ENCODE measurements at places on chromosomes 6 and 20.

GRCh38 chr6:109808837-109809236 lies 117.7 kb downstream of the FIG4 start:
- DNase-seq = peak; percentile 5

- no peak for DNase-seq
Observed at GRCh38 chr6:148325316-148326068, 17.1 kb upstream of the SASH1 start.

- peak; percentile 42 for DNase-seq
Observed at GRCh38 chr6:150347845-150348244, 21.0 kb upstream of the IYD start.

DNA sequence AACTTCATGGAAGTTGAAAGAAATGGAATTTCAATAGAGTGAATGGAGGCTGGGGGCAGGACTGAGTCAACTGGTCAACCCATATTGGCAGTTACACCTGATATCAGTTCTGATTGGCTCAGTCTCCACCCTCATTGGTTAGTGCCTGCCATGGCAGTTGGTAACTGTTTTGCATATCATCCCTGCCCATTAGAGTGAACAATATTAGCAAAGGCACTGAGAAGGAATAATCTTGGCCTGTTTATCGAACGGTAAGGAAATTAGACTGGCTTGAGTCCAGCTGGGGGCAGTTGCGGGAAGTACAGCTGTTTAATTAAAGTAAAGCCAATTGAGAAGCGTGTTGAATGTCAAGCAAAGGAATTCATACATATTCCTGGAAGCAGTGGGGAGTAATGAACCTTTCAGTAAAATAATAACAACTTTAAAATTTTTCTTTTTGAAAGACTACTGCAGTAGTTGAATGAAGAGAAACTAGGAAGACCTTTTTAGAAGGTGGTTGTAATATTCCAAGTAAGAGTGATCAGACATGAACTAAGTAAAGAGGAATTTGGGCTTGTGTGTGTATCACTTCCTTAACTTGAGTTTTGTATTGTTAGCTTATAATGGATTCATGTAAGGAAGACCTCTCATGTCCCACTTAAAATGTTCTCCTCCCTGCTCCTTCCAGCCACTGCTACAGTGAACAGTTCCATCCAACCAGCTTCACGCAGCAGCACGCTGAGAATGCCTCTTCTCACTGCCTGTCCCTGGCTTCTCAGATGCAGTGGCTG lies 17.2 kb upstream of the FAM50B start:
- no peak for DNase-seq

GRCh38 chr6:118764766-118765165 lies 113.4 kb upstream of the CEP85L start:
- no peak for DNase-seq

DNA sequence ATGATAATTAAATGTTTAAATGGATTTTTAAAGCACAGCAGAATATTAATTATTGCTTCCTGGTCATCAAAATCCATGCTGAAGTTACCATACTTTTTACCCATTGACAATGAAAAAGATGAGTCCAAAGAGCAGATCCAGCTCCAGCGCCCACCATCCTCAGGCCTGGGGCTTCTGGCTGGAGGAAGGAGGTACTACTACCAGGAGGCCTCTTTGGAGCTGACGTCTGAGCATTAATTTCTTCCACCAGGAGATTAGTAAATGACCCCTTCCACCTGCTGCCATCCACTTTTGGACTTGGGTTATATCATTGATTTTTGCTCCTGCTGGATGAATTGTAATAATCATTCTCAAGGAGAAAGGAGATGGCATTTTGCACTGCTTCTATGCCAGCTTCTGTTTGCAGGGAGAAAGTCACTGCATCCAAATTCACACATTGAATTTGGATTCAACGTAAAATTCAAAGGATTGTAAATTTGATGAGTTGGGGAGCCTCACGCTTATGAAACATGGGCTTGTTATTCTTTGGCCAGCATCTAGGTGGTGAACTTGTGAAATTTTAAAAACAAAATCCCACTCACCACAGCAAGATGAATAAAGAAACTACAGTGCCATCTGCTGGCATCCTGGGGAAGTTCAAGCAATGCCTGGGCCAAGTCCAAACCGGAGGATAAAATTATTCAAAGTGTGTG lies 121.8 kb downstream of the SASH1 start:
- peak; percentile 12 for DNase-seq

DNA sequence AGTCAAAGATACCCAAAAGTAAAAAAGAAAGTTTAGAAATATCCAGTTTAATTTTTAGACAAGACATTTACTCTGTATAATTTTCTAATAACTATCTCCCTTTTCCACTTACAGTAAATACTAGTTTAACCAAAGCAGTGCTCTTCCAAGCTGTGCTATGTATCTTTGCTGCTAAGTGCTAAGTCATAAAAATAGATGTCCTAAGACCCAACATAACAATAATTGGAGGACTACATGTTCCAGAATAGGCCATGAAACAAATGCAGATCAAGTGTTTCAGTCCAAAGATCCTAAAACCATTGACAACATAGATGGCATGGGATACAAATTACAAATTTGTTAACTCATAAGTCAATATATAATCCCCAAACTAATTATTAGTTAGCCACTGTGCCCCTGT lies 111.1 kb downstream of the FAM83B start:
- no peak for DNase-seq

DNA sequence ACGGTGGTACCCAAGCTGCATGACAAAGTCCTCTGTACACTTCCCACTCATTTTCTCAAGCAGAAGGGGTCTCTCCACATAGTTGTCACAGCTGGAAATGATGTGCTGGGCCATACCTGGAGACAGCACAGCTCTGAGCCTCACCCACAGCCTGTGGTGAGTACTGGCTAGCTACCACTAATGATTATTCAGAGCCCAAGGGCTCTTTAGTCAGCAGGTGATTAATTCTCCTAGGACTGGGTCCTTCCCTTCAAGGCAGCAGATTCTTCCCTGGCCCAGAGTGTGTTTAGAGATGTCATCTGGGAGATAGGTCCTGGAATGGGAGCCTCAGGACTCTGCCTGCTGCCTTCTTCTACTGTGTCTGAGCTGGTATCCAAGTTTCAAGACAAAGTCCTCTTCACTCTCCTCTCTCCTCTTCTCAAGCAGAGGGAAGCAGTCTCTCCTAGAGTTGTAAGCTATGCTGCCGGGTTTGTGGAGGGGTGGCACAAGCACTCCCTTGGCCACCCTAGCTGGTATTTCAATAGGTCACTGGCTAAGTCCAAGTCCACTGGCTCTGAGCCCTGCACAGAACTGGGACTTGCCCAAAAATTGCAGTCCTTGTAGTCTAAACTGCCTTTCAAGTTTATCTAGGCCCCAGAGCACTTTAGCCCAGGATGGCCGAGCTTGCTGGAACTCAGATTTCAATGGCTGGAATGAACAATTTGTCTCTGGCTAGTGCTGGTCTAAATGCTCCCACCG lies 49.8 kb upstream of the VGLL2 start:
- no peak for DNase-seq

DNA sequence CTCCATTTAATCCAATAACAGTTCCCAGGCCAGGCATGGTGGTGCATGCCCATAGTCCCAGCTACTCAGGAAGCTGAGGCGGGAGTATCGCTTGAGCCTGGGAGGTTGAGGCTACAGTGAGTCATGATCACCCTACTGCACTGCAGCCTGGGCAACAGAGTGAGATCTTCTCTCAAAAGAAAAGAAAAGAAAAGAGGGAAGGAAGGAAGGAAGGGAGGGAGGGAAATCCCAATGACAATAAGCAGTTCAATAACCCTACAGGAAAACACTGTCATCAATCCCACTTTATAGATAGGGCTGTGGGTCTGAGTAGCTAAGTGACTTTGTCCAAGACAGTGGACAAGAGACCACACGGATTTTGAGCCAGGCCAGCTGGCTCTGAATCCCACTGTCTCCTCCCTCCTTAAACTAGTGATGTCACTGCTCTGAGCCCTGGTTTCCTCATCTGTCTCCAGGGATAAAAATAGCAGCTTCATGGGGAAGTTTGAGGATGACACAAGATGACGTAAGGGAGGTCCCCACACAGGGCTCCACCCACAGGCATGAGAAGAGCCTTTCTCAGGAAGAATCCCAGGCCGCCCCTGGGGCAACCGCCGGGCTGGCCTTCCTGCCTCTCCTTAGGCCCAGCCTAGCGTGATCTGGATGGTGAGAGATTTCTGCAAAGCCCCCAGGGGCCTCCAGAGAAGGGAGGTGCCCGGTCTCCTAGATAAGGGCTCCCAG lies 7.2 kb upstream of the TRIB3 start:
- no peak for DNase-seq

DNA sequence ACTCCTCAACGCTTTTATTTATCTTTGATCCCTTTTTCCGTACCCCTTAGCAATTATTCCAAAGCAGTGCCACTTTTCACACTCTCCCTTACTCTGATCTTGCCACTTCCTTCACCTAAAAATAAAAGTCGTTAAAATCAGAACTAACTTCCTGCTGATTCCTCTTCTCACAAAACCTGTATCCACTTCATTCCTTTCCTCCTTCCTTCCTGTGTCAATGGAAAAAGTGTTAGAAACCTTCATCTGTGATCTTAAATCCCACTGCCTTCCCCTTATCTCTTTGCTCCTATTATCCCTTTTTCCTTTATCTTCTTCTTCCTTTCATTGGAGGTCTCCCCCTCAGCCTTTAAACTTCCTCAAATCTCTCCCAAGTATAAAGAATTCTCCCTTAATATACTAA lies 49.2 kb downstream of the GOPC start:
- DNase-seq = no peak

DNA sequence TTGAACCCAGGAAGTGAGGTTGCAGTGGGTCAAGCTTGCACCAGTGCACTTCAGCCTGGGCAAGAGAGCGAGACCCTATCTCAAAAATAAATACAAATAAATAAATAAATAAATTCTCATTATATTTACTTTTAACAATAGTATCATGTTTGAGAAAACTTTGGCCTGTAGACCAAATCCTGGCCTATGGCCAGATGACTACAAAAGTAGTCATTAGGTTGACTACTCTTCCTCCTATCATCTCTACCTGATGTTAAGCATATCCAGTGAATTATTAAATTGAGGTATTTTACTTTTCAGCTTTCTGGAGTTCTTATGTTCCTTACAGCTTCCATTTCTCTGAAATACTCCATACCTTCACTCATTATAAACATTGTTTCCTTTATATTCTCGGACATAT lies 280.6 kb downstream of the LAMA2 start:
- no peak for DNase-seq

- DNase-seq = peak; percentile 11
Observed at GRCh38 chr20:20711413-20711812, 1.0 kb downstream of the RALGAPA2 start.

DNA sequence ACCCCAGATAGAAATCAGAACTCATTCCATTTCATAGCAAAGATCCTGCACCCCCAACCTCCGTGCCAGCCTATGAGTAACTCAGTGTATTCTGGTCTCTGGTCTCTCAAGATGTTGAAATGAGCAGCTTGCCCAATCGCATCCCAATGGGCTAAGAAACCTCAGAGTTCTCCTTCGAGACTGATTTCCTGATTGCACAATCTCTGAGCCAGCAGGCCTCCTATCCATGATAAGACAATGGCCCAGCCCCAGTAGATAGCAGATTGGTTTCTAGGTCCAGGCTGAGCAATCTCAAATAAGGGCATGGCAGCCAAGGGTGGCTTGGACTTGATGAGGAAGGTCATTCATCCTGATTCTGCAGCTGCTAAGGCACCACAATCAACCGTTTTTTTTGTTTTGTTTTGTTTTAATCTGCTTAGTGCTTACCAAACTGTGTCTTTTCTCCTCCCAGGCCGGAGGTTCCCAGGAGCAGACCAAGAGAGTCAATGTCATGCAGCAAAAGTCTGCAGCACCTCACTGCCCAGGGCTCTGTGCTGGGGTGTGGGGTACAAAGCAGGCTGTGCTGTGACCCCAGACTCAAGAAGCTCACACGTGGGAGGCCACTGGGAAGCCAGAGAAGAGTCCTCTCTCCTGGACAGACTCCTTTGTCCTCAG lies 125.1 kb upstream of the NXT1 start:
- DNase-seq = no peak

GRCh38 chr6:110481081-110481480 lies 4.7 kb upstream of the SLC22A16 start:
- no peak for DNase-seq

- no peak for DNase-seq
Observed at GRCh38 chr20:11217326-11218172, 543.8 kb upstream of the JAG1 start.

Data from naive B cell (primary cell).